Activated B cell treated with CpG ODN at 0.5 μM for 24 hours (primary cell): ENCODE measurements at places on chromosomes 5 and 9.

GRCh38 chr5:55480781-55481180 lies 54.0 kb downstream of the PLPP1 start:
- DNase-seq: no peak

DNA sequence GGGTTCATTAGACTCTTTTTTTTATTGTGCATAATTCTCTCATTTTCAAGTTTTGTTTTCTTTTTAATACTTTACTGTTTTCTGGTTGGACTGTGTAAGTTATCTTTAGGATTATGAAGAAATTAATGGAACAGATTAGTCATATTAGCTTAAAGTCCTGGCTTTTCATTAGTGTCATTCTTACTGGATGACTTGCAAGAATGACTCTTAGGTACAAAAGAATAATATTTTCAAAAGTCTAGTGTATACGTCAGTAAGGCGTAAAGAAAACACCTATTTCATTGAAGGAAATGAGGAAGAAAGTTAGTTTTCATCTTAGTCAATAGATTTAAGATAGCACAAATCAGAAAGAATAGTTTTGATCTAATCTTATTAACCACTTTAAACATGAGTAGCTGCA lies 20.4 kb downstream of the UHRF2 start:
- DNase-seq: no peak

DNA sequence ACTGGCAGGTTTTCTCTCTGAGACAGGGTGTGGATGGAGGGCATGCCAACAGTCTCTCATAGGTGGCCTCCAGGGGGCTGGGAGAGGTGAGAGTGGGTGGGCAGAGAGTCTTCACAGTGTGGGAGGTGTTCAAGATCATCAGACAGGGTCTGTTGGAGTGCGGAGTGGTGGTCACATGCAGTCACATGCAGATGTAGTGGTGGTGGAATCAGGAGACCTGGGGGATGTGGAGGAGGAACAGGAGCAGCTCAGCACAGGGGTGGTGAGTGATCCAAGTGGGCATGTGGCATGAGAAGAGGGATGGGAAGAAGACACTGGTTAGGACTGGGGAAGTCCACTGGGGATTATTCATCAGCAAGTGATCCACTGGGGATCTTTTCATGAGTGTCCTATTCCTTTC lies 5.8 kb downstream of the GM2A start:
- no peak for DNase-seq

DNA sequence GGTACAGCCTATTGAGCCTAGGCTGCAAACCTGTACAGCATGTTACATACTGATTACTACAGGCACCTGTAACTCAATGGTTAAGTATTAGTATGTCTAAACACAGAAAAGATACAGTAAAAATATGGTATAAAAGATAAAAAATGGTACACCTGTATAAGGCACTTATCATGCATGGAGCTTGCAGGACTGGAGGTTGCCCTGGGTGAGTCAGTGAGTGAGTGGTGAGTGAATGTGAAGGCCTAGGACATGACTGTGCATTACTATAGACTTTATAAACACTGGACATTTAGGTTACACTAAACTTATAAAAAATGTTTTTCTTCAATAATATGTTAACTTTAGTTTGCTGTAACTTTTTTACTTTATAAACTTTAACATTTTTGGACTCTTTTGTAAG lies 171.3 kb downstream of the SLC28A3 start:
- DNase-seq: no peak
